Activated CD4-positive, CD25-positive, alpha-beta regulatory T cell treated with anti-CD3 and anti-CD28 coated beads, Interleukin-2, amount 50 U/mL, for 16 hours (primary cell): ENCODE measurements at places on chromosomes 11 and 22.

DNA sequence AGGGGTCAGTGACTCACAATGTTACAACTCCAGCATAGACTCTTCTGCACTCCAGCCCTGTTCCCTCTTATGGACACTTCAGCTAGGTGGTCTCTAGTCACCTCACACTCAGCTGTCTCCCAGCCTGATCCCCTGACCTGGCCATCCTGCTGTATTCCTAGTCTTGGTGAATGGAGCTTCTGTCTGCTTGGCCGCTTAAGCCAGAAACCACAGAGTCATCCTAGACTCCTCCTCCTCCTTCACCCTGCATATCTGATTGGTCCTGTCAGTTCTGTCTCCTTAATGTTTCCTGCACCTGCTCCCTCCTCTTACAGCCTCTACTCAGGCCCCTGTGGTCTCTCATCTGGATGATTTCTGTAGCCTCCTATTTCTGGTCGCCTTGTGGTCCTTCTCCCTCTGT lies 144.9 kb downstream of the HIPK3 start:
- no peak for DNase-seq

- DNase-seq = no peak
Measured at GRCh38 chr11:72037554-72038311, 39.0 kb downstream of the IL18BP start.

DNA sequence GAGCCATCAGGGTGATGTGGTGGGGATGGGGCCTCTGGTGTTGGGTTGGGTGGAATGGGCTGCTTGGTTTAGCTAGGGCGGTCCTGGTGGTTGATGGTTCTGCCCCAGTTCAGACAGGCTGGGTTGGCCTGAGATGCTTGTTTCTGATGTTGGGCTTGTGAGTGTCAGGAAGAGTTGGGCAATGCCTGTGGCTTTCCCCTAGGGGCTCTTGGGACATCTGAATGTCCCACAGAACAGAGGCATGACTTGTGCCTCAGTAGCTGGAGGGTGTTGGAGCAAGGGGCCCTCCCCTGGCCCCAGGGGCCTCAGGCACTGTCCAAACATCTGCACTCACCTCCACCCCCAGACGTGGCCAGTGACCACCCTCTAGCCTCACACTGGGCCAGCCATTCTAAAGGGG lies 14.0 kb upstream of the CTSD start:
- no peak for DNase-seq

DNA sequence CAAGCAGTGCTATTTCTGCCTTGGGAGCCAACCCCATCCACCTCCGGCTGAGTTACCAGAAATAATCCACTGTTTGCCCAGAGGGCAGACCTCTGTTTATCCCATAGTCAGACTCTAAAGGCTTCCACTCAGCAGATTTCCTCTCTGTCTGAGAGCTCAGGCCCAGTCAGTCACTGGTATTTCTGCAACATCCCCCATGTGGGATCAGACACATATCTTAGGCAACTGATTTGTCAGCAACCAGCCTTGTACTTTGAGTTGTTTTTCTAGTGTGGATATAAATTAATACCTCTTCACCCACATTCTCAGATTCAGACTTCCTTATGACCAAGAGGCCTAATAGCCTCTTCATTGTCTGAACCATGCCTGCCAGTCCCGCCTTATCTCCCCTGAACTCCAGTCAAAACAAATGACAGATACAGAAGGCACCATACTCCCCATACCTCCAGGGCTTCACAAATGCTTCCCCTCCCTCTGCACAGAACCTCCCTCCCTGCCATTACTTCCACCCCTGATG lies 193.6 kb downstream of the FAM76B start:
- DNase-seq = no peak

DNA sequence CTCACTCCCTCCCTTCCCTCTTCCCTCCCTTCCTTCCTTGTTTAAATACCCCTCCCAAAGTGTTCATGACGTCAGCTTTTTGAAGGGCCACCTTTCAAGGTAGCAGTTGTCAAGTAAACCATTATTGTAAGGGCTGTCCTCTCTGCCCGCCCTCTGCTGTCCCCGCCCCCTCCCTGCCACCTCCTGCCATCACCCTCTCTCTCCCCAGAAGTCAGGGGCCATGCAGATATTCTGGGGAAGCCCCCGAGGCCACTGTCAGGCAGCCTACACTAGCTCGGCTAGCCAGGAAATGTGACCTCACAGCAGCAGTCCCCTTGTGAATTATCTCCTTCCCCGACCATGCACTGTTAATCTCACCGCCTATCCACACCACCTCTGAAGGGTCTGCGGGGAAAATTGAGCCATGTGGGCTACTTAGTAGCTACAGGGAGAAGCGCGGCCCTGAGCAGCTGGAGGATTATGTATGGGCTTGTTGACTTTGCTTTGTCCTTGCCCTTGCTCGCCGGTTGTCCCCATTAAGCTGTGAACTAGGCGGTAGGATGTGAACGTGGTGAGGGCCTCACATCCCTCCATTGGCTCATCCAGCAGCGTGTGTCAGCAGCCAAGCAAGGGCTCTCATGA lies 42.1 kb upstream of the ATXN10 start:
- DNase-seq = no peak
